ENCODE measurements at places on chromosomes 6 and 20.

DNA sequence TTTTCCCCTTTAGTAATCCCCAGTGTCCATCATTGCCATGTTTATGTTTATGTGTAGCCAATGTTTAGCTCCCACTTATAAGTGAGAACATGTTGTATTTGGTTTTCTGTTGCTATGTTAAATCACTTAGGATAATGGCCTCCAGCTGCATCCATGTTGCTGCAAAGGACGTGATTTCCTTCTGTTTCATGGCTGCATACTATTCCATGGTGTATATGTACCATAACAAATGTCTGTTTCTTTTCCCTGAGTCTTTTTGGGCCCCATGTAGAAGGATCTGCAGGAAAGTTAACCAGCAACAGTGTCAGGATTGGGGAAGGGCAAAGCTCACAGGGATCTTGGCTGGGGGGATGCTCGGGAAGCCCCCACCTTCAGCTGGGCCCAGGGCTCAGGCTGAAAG lies 64.3 kb upstream of the SULF2 start:
- no peak for DNase-seq

DNA sequence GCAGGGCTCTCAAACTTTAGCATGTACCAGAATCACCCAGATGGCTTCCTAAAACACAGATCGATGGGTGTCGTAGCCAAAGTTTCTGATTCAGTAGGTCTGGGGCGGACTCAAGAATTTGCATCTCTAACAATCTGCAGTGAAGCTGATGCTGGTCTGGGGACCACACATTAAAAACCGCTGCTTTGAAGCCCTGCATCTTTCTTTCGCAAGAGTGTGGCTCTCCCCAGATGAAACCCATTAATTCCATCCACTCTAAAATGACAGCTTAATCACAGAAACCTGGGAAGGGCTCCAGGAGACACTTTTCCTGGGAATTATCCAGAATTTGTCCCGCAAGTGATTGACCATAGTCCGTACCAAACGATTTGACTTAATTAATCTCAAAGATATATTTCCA lies 319.8 kb upstream of the PLCB4 start:
- DNase-seq = peak; percentile 88

GRCh38 chr6:108009894-108010293 lies 51.9 kb upstream of the SEC63 start:
- DNase-seq = no peak

DNA sequence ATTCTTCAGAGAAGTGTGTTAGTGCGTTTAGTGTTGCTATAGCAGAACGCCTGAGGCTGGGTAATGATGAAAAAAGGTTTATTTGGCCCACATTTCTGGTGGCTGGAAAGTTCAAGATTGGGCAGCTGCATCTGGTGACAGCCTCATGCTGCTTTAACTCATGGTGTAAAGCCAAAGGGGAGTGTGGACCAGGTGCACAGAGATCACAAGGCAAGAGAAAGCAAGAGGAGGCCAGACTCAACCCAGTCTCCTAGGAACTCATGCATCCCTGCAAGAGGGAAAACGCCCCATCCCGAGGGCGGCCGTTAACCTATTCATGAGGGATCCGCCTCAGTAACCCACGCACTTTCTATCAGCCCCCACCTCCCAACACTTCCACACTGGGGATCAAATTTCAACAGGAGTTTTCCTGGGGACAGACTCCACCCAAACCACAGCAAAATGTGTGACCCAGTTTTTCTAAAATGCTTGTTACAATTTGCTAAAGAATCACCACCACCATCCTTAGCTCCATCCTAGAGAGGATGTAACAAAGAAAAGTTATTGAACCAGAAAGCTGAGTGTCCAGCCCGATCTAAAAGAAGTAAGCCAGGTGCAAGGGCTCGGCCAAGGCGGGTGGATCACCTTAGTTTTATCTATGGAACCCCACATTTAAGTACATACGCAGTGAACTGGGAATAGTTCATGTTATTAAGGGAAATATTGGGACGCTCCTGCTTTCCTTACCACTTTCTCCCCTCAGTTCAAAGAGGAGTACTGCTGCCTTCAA lies 164.8 kb downstream of the QKI start:
- DNase-seq = peak; percentile 4

DNA sequence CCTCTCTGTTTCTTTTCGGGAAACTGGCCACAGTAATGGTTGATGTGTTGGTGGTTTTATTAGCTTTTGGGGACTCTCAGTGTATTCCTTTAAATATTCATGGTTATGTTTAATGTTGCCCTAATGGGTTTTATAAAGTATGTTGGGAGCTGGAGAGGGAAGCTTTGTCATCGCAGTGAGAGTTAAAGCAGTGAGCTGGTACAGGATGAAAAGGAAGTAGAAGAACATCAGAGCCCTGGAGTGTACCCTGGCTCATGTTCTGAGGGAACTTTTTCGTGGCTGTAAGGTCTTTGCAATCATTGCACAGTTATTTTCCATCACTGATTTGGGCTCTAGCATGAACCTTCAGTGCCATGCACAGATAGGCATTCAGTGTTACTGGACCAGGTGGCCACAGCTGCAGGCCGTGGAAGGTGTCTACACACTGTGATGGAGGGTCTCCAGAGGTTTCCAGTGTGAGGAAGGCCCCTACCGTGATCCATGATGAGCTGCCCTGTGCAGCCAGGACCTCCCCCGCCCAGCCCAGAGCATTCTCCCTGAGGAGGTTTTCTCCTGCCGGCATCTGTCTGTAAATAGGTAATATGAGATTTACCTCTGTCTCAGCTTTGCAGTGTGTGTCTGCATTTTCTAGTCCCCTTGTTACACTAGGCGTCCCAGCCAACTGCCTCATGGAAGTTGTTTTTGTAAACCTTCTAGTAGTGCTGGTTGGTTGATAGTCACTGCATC lies 22.4 kb upstream of the TMEM217 start:
- no peak for DNase-seq

DNA sequence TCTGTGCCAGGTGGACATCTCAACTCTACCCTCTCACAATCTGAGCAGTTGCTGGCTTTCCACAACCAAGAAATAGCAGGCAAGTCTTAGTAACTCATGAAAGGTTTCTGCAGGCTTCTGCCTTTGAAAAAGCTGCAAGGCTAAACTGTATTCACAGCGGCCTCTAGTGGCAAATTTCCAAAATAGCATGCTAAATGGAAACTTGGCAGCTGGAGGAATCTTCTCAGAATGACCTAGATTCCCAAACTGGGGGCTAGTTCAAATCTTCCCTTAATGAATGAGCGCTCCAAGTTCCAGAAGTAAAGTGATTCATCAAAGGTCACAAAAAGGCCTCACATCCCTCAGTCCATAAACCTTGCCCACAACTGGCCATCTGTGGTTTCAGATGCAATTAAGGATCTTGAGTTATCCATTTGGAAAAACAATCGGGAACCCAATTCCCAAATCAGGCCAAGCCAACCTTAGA lies 11.9 kb upstream of the CPNE5 start:
- peak; percentile 65 for DNase-seq

- DNase-seq = peak; percentile 46
Observed at GRCh38 chr6:26383624-26384417, 913 bp downstream of the BTN2A2 start.

DNA sequence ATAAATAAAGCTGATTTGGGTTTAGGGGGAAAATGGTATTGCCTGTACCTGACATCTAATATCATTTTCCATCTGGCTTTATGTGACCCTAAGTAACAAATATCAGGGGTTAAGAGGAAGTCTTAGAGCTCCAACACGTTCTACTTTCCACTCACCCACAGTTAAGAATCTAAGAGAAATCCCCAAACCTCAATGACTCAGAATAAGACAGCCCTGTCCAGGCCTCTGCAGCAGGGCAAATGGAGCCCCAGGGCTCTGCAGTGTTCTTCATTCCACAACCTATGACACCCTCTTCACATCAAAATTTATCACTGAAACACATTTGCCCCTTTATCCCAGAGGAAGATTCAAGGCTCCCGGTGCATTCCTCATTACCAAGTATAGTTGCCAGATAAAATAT lies 20.3 kb upstream of the TENT5A start:
- peak; percentile 68 for DNase-seq

GRCh38 chr6:169384291-169384690 lies 130.6 kb upstream of the THBS2 start:
- no peak for DNase-seq

DNA sequence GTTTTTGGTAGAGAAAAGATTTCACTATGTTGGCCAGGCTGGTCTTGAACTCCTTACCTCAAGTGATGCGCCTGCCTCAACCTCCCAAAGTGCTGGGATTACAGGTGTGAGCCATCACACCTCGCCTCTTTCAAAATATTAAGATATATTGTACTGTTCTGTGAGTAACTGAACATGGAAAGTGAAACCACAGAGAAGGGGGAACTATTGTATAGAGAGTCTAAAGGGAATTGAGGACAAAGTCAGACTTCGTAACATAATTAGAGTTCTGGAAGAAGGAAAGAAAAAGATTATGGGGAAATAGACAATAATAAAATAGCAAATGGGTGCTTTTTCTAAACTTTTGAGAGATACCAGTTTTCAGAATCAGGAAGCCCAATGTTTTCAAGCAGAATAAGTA lies 17.4 kb upstream of the AKAP7 start:
- no peak for DNase-seq

DNA sequence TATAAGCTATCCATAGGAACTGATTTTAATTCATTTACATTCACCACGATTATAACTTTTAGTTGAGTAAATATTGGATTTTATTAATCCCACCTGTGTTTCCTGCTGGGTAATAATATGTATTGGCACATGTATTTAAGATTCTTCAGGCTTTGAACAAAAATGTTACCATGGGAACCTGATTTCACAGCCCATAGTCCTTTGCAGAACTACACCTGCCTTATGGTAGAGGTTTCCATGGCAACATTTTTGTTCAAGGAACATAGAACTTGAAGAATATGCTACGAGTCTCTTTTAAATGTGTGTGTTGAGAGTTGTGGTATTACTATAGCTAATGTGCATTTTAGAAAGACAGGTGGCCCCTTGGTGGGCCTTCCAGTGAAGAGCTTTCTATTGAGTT lies 317.4 kb downstream of the SAMD5 start:
- no peak for DNase-seq

GRCh38 chr6:32290886-32291450 lies 67.1 kb upstream of the NOTCH4 start:
- DNase-seq = peak; percentile 21

- peak; percentile 48 for DNase-seq
Observed at GRCh38 chr6:130326496-130326895, 39.3 kb upstream of the TMEM200A start.

DNA sequence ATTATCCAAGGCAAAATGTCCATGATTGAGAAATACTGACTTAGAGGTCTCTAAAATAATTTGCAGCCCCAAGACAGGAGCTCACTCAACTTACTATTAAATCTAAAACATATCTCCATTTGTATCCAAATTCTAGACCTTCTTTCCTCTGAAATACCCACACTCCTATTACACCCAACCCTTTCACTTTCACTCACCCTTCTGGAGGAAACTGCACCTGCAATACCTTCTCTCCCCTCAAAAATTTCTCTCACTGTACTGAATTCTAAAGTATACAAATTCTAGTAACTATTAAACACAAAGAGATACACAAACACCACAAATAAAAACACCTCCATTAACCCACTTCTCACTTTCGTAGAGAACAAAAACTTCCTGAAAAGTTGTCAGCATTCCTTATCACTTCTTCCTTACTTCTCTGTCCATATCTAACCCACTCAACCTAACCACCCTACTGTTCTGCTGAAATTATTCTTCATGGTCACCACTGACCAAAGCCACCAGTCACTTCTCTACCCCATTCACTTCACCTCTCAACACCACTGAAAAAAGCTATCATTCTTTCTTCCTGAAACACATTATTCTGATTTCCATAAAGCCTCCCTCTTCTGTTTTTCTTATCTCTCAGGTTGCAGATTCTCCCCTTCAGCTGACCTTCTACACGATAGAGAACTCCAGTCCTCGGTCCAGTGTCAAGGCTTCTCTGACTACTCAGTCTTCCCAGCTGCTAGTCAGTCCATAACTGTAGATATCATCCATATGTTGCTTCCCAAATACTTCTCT lies 12.0 kb downstream of the LMBRD1 start:
- no peak for DNase-seq

DNA sequence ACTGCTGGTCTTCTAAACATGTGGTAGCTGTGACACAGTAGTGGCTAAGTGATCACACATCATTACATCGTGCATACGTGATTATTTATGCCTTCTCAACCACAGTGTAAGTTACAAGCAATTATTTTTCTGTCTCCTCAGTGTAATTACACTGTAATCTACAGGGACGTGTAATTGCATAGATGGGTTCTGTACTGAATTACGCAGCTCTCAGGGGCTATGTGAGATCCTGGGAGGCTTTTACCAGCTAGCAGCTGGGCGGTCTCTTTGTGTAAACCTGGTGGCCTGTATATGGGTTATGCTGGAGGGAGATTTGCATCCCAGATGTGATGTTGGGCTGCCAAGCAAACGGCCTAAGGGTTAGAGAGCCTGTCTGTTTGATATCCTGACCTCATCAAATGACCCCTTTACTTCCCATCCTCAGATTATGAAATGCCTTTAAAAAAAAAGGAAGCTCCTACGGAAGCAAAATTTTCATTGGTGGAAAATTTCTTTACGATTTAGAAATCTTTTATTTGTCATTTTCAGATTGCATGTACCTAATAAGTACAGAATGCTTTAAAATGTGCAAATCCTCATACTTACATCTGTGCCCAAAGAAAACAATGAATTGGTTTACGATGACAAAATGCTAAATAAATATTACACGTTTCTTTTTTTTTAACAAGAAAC lies 402.8 kb upstream of the JAG1 start:
- DNase-seq = no peak

DNA sequence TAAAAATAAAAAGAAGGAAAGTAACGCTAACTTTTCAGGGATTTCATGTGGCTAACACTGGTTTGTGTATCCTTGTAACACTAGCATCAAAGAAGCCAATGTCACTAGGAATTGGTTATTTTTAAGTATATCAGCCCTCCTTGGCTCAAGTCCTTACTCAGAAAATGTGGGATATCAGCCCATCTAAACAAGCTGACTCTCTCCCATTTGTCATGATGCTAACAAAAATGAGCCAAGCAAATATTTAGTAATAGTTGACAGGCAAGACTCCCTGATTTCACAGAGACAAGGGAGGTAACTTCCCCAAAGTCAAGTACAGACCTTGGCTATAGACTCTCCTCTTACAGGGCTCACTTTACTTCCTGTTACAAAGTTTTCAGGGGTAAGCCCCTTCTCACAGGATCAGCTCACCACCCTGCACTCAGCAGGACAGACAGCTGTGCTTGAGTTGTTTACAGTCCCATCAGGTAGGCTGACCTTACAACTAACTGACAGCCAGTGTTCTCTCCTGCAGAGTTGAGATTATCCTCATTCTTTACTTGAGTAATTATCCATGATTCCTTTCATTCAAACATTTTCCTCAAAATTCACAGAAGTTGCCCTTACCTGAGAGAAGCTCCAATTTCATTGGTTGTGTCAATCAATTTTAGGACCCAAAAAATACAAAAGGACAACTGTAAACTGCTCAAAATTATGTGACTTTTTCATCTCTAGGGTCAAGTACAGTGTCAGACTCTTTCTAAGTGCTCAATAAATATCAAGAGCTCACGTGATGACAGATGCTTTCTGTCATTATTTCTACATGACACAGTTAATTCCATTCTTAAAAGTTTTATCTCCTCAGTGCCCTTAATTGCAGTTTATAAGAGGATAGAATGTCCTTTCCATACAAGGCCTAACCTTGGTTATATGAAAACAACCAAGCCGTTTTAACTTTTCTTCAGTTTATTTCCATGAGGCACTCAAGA lies 38.1 kb upstream of the BMP5 start:
- no peak for DNase-seq

GRCh38 chr20:22402550-22402949 lies 181.8 kb downstream of the FOXA2 start:
- DNase-seq = no peak

- no peak for DNase-seq
Observed at GRCh38 chr6:109103942-109104341, 8.6 kb downstream of the CEP57L1 start.

- DNase-seq = no peak
Observed at GRCh38 chr6:31249184-31249583, 22.7 kb downstream of the HLA-C start.
